Stomach (tissue), 19 donors: ENCODE measurements at places on chromosomes 11 and 22. TPM values are rescaled to one million over a fixed set of nuclear protein-coding genes. Genes with fewer than 3 reads are reported as not detected.

DNA sequence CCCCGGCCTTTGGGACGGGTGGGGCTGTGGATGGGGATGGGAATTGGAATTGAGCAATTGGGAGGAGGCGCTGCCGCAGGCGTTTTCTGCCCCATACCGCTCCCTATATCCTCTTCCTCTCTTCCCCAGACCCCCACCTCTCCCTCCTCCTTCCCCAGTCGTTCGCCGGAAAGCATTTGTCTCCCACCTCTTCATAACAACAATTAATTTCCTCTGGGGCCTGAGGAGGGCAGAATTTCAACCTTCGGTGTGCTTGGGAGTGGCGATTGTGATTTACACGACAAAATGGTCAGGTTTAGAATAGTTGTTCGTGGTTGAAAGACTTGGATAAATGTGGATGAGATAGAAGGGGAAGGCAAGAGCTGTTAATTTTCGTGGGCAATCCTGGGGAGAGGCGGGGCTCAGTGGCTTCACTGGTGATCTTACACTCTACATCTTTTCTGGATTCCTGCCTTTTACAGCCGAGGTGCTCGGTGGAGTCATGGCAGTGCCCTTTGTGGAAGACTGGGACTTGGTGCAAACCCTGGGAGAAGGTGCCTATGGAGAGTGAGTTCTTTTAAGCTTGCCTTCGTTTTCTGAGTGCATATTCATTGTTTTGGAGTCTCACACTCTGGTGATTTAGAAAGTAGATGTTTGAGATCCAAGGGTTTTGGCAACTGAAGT lies 1.5 kb downstream of the CHEK1 start:
- DNase-seq, result no peak

- DNase-seq, result peak; percentile 57
Observed at GRCh38 chr11:72584293-72584938, 89.8 kb downstream of the PDE2A start.

- no peak for DNase-seq
Observed at GRCh38 chr11:110182886-110183285, 89.7 kb downstream of the ZC3H12C start.

Gene PAFAH1B2
- polyA plus RNA-seq, result 14.9 TPM

Gene APOBEC3F
- 4.6 TPM for polyA plus RNA-seq

- no peak for DNase-seq
Observed at GRCh38 chr11:66891851-66892660, 35.2 kb downstream of the LRFN4 start.

Gene INS
- polyA plus RNA-seq, result 37.6 TPM

- DNase-seq, result peak; percentile 73
Observed at GRCh38 chr11:122711831-122712381, 56.4 kb downstream of the UBASH3B start.

DNA sequence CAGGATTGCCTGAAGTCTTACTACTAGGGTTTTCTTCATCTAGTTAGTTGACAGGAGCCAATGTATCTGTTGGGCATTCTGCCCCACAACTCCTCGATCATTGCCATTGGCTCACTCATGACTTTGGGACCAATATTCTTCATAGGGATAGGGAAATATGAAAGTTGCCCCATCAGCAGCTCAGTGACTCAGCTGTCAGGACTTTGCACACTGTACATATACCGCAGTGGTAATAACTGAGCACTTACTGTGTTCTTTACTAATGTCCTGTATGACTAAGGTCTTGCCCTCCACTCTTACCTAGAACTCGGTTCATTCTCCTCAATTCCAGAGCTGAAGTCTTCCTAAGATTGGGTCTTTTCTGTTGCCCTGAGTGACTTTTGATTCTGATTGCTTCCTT lies 46.8 kb upstream of the PGR start:
- DNase-seq, result no peak

- DNase-seq, result no peak
Observed at GRCh38 chr11:79156031-79156430, 284.8 kb downstream of the TENM4 start.

DNA sequence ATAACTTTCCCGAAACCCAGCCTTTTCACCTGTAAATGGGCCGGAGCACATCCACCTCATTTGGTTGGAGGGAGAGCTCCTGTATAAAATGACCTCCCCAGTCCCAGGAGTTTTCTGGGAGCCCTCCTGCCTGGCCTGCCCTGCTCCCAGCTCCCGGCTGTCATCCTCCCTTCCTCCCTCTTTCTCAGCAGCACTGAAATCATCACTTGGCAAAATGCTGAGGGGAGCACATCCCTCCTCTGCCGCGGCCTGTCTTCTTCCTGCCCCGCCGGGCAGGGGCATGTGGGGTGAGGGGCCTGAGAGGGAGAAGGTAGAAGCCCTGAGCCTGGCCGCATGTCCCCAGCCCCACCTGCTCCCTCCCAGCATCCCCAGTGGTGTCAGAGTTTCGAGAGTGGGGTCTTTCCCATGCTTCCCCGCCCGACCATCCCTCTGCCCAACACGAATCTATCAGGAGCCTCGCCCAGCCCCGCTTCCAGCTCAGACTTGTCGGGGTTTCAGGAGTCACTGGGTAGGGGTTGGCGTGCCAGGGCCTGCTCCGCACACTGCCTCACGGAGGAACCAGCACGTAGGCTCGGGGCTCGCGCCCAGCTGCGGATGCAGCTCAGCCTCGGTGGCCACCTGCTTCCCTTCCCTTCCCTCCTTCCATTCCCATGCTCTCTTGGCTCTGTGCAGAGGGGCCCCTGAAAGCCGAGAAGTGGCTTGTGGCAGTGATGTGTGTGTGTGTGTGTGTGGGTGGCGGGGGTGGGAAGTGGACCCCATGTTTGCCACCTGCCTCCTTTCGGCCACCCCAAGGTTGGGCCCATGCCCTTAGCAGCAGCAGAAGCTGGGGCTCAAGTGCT lies 37.1 kb downstream of the NECTIN1 start:
- no peak for DNase-seq

DNA sequence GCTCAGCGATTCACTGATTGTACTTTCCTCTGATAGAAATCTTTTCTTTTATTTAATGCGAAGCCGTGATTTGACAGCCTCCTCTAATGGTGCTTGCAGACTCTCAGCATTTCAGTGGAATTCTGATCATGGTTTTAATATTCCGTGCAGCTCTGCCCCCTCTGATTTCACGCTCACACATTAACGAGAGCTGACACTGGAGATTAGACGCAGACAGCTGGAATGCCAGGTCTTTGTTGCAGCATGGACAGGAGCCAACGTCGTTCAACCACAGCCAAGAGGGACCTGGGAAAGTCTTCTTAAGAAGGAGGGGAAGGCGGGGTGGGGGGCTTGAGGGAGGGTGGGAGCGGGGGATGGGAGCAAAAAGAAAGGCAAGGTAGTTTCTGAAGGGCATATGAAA lies 186.4 kb downstream of the BLID start:
- DNase-seq, result no peak

Gene NF2
- polyA plus RNA-seq, result 5.8 TPM

GRCh38 chr11:1831338-1832210 lies 3.2 kb upstream of the SYT8 start:
- DNase-seq, result no peak

Gene TMEM123
- 47.2 TPM for polyA plus RNA-seq

DNA sequence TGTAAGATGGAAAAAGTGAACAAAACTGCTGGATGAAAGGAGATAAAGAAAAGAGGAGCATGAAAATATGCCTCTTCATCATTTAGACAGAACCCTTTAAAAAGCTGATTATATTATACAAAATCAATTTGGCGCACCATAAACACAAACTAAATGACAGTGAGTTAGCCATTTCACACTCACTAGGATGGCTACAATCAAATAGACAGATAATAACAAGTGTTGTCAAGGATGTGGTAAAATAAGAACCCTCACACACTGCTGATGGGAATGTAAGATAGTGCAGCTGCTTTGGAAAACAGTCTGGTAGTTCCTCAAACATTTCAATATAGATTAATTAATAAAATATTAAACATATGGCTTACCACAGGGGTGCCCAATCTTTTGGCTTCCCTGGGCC lies 99.7 kb downstream of the CWF19L2 start:
- no peak for DNase-seq

DNA sequence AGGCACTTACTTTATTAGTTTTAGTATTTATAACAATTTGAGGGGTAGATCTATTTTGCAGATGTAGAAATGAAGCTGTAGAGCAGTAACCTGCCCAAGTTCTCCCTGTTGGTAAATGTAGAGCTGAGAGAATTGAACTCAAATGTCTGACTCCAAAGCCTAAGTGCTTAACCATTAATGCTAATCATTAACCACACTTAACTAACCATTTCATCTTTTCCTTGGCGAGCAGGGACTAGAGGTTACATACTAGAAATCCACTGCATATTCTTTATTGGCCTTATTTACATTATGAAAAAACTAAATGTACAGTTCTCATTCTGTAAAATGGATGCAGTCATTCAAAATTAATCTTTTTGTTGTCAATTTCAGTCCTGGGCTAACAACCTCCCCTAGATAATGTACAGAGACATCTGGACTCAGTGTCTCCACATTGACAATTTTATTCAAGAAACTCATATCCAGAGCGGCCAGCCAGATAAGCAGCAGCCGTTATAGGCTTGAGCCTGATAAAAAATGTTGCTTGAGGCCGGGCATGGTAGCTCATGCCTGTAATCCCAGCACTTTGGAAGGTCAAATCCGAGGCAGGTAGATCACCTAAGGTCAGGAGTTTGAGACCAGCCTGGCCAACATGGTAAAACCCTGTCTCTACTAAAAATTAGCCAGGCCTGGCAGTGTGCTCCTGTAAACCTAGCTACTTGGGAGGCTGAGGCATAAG lies 76.7 kb upstream of the PICALM start:
- DNase-seq, result no peak

Gene SHISA8
- polyA plus RNA-seq, result 0.15 TPM

Gene MAJIN
- polyA plus RNA-seq, result not detected

- no peak for DNase-seq
Observed at GRCh38 chr11:75265851-75266531, 25.4 kb downstream of the TPBGL start.

- no peak for DNase-seq
Observed at GRCh38 chr22:20674998-20675397, 98.9 kb upstream of the SERPIND1 start.

GRCh38 chr22:18056161-18056666 lies 21.6 kb upstream of the PEX26 start:
- DNase-seq, result no peak

DNA sequence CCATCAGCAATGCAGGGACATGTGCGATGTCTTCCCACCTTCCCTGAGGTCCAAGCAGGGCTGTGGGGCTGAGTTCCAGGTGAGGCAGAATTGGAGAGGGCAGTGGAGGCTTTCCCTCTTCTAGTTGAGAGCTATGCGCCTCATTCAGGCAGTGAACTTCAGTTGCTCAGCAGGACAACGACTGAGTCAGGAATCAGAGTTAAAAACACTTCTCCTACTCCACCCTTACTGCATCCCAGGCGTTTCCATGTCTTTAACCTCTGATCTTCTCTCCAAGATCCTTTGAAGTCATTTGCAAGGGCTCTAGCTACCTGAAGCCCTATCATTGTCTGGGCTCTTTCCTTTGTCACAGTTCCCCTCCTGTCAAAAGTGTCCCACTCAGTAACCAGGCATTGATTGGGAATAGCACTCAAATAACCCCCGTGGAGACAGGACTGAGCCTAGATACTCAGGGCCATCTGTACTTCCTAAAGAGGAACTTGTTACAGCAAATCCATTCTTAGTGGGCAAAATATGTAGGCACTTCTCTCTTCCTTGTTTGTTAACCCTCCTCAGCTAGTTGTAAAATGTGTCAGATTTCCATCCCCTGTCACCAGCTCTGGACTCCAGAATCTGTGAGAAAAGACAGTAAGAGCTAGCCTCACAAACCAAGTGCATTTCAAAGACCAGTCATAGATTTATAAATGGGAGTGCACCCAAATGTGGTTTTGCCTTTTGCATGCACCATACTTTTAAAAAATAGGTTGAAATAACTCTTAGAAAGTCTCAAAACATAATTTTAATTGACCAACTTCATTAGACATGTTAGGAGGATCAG lies 72.5 kb upstream of the MYO18B start:
- DNase-seq, result no peak

Gene OR5T3
- not detected for polyA plus RNA-seq

DNA sequence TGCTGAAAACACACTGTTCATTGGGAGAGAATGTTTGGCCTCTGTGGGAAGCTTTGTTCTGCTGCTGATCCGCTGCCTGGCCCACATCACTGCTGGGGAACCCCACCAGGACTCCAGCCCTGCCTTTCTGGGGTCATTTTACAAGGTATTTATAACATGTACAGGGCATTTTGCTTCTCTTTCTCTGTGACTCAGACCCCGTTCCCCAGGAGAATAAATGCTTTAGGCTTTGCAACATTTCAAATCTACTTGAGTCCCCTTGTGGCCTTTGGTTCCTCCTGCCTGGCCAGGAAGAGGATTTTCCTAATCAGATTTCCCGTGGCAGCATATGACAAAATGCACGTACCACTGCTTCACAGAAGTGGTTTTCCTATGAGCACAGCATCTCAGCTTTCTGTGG lies 43.0 kb downstream of the BTG4 start:
- DNase-seq, result no peak

DNA sequence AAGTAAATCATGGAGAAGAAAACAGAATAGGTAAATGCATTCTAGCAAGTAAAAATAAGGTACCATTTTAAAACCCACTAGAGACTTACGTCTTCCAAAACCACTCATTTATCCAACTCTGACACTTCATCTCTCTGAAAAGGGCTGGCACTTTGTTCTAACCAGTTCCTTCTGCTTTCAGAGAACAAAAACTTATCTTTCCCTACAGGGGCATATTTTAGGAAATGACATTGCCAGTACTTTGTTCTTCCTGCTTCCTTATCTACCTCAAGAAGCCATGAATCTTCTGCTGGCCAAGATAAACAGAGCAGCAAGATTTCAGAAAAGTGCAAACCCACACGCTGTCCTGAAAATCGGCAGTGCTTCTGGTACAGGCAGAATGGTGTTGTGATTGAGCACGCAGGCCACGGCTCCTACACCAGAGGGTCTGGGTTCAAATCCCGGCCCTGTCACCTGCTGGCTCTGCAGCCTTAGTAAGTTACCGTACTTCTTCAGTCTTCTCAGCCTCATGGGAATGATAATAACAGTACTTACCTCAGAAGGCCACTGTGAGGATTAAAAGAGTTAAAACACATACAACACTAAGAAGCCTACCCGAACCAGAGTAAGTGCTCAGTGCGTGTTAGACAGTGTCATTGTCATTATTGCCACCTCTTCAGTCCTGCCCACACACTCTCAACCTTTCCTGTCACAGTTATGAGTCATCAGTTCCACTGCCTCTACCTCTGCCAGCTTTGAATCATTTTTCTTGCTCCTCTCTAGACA lies 11.0 kb downstream of the MPZL3 start:
- DNase-seq, result peak; percentile 47

DNA sequence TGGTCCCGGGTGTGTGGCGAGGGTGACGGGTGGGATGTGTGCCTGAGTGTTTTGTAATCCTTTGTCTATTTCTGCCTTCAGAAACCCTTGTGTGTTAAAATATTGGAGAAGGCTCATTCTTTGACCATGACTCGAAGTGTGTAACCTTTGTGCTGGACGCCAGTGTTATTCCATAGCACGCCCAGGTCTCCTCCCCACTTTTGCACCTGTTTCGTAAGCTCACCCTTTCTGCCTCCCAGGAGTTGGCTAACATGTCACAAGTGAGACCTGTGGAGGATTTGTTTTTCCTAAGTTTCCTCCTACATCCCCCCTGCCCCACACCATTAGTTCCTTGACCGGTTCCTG lies 382 bp downstream of the C11orf54 start:
- DNase-seq, result peak; percentile 88

- DNase-seq, result no peak
Observed at GRCh38 chr11:131773626-131774025, 403.2 kb downstream of the NTM start.

GRCh38 chr11:34004236-34004635 lies 47.3 kb upstream of the CAPRIN1 start:
- DNase-seq, result no peak
